ENCODE measurements at places on chromosomes 5 and 9.

GRCh38 chr9:127865645-127866464, 11.4 kb upstream of the ENG start:
- no peak for DNase-seq

DNA sequence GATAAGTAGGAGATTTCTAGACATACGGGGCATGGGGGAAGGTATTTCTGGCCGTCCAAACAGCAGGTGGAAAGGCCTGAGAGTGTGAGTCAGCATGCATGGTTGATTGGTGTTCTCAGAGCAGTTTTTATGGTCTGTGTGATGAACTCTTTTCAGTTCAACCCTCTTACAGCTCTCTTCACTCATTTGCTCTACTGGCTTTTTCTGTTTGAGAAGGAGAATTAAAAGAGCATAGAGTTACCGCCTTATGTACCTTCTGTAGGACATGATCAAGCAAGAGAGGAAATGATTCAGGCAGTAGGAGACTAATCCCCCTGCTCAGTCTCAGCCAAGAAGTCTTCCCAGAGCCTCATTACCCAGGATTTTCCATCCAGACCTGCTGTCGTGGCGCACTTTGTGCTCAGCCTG, 92.4 kb downstream of the PRDM6 start:
- DNase-seq = no peak

- peak; percentile 5 for DNase-seq
Observed at GRCh38 chr5:111224561-111225345, 569 bp downstream of the CAMK4 start.

DNA sequence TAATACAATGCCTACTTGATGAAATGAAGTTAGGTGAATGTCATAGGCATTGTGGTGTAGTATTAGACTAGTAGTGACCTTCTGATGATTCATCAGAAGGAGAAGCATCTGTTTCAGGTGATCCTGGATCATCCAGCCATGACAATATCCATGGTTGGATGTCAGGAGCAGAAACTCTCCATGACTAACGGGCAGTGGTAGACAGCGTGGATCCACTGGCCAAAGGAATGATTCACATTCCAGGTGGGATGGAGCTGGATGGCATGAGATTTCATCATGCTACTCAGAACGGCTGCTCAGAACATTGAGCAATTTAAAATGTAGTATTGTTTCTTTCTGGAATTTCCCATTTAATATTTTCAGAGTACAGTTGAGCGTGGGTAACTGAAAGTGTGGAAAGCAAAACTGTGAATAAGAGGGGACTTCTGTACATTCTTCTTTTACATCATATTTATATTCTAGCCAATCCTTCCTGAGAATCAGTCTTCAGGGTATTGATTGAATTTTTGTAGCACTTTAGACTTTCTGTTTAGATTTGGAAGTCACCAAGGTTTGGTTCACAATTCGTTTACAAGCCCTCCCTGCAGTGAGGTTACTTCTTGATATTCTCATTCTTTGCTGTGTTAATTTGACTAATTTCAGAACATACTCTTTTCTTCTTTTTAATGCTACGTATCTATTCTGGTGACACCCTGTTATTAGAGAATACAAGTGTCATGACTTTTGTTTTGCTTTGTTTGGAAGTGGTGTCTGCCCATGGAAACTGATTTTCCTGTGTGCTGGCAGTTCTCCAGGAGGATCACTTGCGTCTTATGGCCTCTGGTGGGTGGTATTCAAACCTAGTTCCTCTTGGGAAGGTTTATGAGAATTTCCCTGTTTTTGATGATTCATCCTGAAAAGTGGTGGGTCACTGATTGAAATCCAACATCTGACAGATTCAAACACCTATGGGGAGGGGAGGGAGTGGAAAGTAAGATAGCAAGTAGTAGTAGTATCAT, 12.2 kb upstream of the CLINT1 start:
- no peak for DNase-seq

GRCh38 chr9:115084709-115085108, 33.2 kb downstream of the TNC start:
- DNase-seq = no peak

- DNase-seq = no peak
Observed at GRCh38 chr5:155481182-155481581, 467.6 kb downstream of the KIF4B start.

GRCh38 chr5:116419258-116419657, 155.4 kb downstream of the SEMA6A start:
- no peak for DNase-seq

DNA sequence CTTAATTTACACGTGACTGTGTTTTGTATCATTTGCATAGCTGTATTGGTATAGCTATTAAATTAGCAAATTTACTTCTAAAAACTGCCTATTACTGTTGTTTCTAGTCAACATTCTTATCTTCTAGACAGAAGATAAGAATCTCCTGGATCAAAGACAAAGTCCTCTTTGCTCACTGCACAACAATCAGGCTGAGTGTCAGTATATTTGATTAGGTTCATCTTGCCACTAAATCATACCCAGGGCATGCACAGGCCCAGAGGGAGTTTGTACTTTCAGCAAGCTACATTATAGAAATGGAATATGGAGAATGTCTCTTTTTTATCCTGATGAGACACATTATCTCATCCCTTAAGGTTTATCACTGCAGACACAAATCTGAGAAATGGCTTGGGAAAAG, 579.1 kb downstream of the SLCO4C1 start:
- DNase-seq = no peak

DNA sequence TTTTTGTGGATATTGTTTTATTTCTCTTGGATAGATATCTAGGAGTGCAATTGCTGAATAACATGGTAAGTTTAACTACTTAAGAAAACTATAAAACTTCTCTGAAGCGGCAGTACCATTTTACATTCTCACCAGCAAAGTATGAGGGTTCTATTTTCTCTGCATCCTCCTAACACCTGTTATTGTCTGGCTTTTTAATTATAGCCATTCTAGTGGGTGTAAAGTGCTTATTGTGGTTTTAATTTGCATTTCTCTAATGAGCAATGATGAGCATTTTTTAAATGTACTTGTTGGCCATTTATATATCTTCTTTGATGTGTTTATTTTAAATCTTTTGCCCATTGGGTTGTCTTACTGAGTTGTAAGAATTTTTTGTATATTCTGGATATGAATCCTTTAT, 28.7 kb downstream of the SMIM32 start:
- DNase-seq = no peak

DNA sequence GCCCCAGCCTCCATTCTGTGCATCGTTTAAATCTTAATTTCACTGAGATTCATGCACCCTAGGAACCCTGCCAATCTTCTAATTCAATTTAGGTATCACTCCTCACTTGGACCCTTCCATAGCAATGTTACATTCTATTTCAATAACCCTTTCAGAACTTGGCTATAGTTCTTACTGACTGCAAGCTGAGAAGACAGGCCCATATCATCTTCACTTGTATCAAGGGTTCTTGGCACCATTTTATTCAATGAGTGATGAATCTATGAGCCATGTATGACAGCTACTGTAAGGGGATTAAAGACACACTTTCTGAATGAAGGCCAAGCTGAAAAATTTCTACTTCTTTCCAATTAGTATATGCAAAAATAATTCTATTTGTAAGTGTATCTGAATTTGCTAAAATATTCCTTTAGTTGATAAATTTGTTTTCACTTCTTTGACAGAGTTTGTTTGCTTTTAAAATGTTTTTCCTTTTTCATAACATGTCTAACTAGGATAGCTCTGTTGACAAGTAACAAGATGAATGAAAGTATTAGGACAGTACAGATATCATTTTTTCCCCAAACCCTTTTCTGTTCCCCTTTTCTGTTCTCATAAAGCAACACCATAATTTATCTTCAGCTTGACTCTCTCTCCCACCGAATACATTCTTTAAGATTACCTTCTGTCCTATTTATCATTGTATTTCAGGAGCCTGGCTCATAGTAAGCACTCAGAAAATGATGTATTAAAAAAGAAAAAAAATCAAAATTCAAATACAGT, 9.6 kb downstream of the ITGA2 start:
- no peak for DNase-seq

GRCh38 chr5:43039471-43040286, 440 bp downstream of the ANXA2R start:
- DNase-seq = no peak

GRCh38 chr9:3224931-3225330, 300.9 kb downstream of the RFX3 start:
- DNase-seq = peak; percentile 40

GRCh38 chr9:13500034-13500433, 220.5 kb upstream of the MPDZ start:
- DNase-seq = no peak

GRCh38 chr5:130102375-130102774, 198.1 kb downstream of the CHSY3 start:
- no peak for DNase-seq

DNA sequence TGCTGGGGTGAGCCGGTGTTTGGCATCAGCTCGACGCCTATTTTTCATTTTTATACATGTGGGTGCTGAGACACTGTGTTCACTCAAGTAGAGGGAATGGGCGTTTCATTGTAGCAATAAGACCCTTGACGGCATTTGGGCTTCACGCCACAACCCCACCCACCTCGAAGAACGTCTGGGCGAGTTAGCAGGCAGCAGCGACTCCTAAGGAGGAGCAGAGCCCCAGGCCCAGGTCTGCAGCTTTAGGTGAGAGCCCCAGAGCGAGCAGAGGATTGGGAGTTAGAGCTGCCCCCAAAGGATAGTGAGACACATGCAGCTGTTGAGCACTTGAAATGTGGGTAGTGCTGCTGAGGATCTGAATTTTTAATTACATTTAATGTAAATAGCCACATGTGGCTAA, 1.6 kb upstream of the ZFP62 start:
- no peak for DNase-seq

DNA sequence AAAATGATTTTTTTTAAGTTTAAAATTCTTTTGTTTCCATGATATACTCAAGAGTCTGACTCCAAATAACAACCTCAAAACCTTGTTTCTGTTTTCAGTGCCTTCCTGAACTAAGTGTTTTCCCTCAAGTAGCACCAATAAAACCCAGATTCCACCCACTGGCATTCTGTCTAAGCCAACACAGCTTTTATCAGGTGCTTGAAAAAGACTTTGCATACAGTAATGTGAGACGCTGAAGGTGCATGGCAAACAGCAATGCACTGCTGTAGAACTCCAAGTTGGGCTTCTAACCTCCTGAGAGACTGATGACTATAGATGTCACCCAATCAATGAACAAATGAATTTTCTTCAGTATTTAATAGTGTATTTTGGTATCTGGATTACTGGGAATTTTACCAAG, 95.7 kb downstream of the NFIB start:
- no peak for DNase-seq

- DNase-seq = no peak
Observed at GRCh38 chr9:90950600-90950999, 149.0 kb downstream of the SYK start.

GRCh38 chr9:15160673-15161072, 146.3 kb downstream of the TTC39B start:
- DNase-seq = no peak

- peak; percentile 31 for DNase-seq
Observed at GRCh38 chr9:96646081-96646991, 8.8 kb downstream of the PRXL2C start.

DNA sequence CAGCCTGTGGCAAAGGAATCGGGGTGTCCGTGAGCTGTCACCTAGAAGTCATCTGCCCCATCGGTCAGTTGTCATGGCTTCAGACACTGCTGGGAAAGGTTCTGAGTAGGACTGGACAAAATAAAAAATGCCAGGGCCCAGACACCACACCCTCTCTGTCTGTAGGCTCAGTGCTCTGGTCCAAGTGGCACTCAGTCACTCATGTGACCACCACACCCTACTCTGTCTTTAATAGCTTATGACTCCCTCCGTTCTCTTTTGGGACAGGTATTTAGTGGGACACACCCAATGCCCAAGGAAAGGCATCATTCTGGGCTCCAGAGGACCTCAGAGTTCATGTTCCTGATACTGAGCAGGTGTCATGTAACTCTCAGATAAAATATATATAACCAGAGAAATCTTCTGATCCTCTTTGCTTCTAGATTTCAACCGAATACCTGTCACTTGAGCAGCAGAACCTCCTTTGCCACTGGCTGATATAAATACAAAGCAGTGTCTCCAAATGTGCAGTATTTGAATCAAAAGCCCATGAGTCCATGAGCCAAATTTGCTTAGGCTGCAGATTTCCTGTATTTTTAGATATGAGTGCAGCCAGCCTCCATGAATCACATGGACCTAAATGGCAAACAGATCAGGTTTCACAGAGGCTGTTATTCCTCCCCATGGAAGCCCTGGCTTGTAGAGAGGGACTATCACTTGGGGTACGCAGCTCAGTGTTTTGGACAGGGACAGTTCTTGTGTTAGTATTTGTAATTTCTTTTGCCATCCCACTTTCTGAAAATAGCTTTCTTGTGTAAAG, 272.0 kb downstream of the ARHGAP26 start:
- DNase-seq = no peak

DNA sequence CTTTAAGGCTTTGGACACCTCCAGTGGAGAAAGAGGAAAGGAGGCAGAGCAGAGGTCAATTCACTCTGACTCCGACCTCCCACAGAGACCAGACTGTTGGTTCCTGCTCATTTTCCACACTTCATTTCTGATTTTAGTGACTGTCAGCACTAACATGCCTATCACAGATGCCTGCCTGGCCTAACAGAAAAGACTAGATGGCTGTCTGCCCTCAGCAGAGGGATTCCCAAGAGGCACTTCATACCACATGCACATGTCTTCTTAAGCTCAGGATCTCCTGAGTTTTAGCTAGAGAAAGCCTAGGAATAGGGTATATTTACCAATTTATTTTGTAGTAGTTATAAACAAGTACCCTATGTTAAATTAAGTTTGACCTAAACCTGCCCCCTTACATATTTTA, 336.0 kb downstream of the ENC1 start:
- DNase-seq = no peak

DNA sequence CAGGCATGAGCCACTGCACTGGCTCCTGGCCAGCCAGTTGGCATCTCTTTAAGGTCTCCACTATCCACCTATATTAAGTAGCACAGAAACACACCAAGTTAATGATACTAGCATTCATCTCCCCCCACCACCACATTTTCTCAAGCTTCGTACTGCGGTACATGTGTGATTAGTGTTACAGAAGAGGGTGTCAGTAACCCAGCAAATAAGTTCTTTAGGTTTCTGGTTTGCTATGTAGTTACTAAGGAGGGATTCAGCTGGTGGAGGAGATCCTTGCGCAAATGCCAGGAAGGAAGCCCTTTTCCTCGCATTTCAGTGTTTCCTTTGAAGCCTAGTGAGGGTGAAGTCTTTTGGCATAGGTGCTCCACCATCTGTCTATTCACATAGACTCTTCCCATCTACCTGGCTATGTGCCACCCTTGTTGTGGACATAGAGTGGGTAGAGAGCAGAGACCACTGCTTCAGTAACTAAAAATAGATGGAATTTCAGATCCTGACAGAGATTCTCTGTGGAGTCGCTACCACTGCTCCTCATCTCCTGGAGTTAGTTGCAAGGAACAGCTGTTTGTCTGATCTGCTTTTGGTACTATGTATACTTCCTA, 16.7 kb downstream of the UBE2D2 start:
- DNase-seq = no peak

DNA sequence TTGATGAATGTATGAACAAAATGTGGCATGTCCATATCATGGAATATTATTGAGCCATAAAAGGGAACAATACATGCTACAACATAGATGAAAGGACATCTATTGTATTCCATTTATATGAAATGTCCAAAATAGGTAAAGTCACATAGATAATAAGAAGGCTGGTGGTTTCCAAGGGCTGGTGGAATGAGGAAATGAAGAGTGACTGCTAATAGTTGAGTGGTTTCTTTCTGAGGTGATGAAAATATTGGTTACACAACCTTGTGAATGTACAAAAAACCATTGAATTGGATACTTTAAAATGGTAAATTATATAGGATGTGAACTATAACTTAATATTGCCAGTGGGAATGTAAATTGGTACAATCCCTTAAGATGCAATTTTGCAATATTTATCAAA, 5.2 kb downstream of the ARSB start:
- DNase-seq = no peak

GRCh38 chr9:33164138-33164809, 2.9 kb downstream of the B4GALT1 start:
- DNase-seq = peak; percentile 24

Measured in globus pallidus (tissue), 1 donor.